SJSA1 (cell line): ENCODE measurements at places on chromosomes 12 and 14.

- no peak for DNase-seq
Observed at GRCh38 chr14:63761351-63762117, 33.7 kb upstream of the SGPP1 start.

DNA sequence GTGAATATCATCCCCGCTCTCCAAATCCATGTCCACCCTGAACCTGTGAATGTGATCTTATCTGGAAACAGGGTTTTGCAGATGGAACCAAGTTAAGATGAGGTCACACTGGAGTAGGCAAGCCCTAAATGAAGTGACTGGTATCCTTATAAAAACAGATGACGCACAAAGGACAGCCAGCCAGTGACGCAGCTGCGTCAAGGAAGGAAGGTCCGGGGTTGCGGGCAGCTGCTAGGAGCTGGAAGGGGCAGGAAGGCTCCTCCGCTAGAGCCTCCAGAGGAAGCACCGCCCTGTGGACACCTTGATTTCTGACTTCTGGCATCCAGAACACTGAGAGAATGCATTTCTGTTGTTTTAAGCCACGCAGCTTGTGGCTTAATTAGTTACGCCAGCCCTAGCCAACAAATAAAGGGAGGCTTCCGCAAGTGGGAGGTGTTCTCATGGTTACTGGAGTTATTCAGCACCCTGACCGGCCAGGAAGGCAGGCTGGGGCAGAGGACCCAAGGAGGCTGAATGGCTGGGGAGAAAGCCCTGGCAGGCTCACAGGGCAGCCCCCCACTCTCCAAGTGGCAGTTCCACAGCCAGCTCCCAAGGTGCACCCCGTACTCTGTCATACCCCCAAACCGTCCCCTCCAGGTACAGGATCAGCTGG is 127.6 kb upstream of the NCOR2 start:
- no peak for DNase-seq

DNA sequence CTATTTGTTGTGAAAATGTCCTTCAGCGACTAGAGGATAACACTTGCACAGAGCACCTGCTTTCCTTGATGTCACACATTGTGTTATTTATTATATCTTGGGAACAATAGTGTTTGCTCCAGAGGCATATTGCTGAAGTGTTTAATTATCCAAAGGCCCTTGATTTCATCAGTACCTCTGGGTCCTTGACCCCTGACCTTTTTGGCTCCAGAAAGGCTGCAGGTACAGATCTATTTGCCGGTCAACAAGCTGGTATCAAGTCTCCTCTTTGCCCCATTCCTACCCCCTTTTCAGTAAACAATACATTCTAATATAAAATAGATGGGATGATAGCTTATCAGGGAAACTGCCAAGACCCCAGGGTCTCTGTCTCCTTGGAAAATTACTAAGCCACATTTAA is 206.8 kb downstream of the DACT1 start:
- DNase-seq: no peak

- DNase-seq: peak; percentile 28
Observed at GRCh38 chr12:47819138-47819895, 386 bp downstream of the HDAC7 start.

GRCh38 chr12:11886339-11886738 is 184.4 kb upstream of the BCL2L14 start:
- no peak for DNase-seq

- DNase-seq: no peak
Observed at GRCh38 chr14:87076922-87077321, 916.1 kb downstream of the GALC start.

- DNase-seq: no peak
Observed at GRCh38 chr12:108594-108993, 42.0 kb downstream of the IQSEC3 start.

GRCh38 chr12:104490850-104491249 is 34.1 kb downstream of the CHST11 start:
- no peak for DNase-seq

DNA sequence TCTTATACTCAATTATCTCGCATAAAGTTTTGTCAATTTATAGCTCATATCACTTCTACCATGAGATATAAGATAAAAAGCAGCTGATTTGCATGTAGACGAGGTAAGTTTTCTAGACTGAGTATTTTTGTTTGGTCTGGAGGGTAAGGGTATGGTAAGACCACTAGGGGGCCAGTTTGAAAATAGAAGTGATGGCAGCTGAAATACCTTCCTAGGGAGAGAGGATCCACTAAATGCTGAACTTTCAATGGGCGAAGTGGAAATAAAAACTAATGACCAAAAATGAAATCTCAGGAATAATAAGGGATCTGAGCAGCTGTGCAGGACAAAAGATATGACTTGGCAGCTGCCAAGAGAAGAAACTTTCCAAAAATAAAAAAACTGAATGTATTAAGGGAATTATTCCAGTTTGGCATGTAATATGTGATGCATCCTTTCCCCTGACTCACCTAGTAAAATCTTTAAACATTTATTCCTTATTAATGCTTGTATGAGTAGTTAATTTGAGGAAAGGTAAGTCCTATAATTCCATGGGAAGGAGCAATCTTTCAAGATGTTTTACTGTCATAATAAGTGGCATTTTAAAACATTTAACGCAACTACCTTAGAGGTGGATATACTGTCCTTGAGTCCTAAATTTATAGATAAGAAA is 754.5 kb downstream of the C12orf50 start:
- DNase-seq: no peak

DNA sequence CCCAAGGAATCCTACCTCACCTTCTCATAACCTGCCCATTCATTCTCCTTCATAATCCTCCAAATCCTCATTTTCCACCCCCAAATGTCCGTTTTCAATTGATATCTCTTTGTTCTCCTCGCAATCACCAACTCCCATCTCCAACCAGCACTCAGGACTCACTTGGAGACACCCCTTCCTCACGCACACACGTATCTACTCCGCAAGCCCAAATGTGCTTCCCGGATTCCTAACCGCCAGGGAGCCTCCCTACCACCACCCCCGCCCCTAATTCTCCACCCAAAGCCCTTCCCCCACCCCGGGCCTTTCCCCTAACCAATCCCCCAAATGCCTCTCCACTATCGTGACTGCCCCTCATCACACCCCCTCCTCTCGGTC is 304 bp downstream of the KCTD10 start:
- no peak for DNase-seq

GRCh38 chr14:103088921-103089320 is 4.9 kb downstream of the LBHD2 start:
- no peak for DNase-seq

GRCh38 chr12:122880668-122881067 is 15.3 kb downstream of the VPS37B start:
- DNase-seq: no peak

DNA sequence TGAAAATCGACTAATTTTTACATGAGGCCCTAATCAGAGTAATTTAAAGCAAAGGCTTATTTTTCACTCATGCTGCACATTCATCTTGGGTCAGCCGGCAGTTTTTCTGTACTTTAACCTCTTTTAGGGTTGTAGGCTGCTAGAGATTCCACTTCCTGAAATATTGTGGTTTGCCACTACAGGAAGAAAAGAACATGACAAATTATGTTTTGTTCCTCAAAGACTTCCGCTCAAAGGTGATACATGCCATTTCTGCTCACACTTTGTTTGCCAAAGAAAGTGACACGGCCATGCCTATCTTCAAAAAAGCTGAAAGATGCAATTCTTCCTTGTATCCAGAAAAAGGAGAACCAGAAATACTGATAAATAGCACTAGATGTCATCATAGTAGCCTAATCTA is 183.4 kb upstream of the PPFIA2 start:
- no peak for DNase-seq

GRCh38 chr12:70288817-70289216 is 45.6 kb downstream of the CNOT2 start:
- DNase-seq: no peak

DNA sequence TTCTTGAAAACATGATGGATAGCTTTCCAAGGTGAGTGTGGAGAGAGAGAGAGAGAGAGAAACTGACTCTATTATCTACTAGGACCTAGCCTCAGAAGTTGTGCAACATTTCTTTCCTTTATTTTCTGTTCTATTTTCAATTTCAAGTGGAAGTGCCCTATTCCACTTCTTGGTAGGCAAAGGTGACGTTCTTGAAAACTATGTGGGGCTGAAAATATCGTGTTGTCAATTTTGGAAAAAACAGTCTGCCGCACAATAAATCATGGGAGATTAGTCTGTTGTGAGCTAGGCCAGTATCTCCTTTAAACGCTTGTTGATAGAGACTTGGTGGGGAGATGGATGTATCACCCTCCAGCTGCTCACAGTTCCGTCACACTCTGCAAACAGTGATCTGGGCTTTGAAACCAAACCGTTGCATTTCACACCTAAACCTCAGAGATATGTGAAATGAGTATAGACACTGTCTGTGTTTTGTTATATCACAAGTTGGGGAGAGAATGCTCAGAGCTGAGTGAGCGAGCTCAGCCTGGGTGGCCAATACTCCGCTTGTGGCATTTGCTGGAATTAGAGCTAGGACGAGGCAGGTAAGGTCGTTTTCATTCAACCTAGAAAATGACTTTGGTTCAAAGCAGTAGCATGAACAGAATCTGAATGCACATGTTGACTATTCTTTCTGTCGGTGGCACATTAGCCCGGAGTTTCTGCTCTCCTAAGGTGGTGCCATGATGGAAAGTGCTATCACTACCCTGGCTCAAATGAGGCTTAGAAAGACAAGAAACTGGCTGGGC is 75.1 kb upstream of the ST8SIA1 start:
- no peak for DNase-seq

GRCh38 chr12:53096089-53096741 is 1.3 kb upstream of the IGFBP6 start:
- no peak for DNase-seq

DNA sequence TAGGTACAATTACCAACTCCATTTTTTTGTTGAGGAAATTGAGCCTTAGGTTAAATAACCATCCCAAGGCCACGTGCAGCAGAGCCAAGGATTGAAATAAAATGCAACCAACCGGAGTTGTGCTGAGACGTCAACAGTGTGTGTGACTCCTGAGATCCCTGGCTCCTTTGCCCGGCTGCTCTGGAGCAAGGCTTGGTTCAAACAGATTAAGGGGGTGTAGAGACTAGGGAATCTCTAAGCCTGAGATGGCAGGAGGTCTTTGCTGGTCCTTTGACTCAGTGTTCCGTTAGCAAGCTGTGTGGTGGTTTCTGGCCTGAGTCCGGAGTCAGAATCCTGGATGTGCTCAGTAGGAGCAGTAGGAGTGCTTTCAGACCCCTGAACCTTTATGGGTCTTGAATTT is 1.4 kb upstream of the SLC8A3 start:
- DNase-seq: no peak

GRCh38 chr12:119326341-119326740 is 8.2 kb upstream of the CCDC60 start:
- DNase-seq: no peak

DNA sequence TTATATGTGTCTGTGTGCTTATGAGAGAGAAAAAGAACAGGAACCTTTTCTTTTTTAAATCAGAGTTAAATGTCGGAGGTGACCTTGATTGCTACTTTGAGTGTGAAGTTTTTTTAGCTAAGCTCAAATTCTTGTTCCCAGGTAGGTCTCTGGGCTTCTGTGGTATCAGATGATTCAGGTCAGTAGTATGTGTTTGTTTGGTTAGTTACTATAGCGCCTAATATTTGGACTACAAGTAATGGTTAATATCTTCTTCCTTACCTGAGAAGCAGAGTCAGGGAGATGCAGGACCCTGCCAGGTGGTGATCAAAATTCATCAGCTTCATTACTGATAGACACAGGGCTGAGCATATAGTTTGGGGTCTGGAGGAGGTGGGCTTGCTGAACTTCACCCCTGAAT is 30.8 kb downstream of the ADCK1 start:
- DNase-seq: no peak

DNA sequence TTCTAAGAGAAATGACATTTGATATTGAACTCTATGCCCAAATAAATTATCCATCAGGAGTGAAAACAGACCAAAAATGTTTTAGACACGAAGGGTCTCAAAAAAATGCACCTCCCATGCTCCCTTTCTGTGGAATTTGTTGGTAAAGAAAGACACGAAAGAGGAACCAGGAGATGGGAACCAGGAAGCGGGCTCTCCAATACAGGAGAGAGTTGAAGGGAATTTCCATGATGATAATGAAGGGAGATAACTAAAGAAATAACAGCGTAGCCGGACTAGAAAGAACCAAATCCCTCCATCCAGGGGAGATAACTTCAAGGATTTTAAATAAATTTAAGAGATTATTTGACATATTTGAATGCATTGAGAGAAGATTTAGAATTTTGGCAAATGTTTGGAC is 183.0 kb downstream of the DUSP6 start:
- no peak for DNase-seq

- DNase-seq: no peak
Observed at GRCh38 chr14:61927520-61927919, 165.3 kb downstream of the SNAPC1 start.

- peak; percentile 13 for DNase-seq
Observed at GRCh38 chr12:5511256-5511643, 79.3 kb downstream of the NTF3 start.

DNA sequence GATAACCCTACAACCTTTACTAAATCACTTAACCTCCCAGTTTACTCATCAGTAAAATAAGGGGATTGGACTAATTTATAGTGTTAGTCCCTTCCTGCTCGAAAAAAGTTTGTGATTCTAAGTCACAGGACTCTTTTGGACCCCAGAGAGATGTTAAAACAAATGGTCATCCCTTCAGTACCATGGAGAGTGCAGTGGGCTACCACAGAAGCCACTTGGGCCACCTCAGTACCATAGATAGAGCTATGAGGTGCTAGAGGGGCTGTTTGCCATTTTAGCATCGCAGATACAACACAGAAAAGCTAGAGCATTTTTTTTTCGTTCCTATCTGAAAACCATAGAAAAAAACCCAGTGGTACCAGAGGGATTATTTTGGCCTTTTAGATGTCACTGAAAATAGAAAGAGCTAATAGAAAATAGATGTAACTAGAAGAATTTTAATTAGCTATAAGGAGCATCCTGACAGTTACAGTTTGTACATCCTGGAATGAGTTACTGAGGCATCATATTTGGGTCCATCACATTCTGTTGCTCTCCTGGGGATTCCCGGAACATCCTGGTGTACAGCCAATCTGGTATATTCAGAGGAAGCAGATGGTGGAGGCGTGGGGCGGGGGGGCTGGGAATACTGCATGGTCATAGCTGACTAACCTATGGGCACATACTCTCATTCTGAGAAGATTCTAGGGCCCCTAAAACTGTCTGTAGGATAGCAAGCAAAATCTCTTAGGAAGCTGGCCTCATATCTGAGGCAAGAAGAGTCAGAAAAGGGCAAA is 2.8 kb downstream of the ZNF219 start:
- no peak for DNase-seq

GRCh38 chr14:104773505-104774452 is 20.8 kb downstream of the SIVA1 start:
- DNase-seq: no peak

DNA sequence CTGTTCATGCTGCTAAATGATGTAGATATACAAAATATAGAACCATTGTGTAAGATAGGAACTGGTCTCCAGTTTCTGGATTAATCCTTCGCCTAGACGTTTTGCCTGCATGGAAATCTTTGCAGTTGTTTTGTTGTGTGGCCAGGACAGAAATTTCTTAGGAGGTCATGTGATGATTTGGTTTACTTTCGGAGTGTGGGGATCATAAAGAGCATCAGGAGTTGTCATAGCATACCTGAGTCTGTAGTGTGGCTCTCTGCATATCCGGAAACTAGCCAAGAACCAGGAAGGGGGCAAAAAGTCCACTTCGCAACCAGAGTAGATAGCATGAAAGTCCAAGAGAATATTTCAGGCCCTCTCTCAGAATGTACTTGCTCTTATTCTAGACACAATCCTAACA is 3.1 kb downstream of the SAMD4A start:
- DNase-seq: no peak

GRCh38 chr12:27762757-27763156 is 17.3 kb upstream of the KLHL42 start:
- no peak for DNase-seq

- no peak for DNase-seq
Observed at GRCh38 chr12:125467363-125467762, 402.1 kb downstream of the AACS start.

GRCh38 chr14:105065280-105066228 is at the start of gene GPR132:
Gene GPR132, minus strand, starts transcription at chr14:105065430. Its CDS starts 10,010 bp downstream, at chr14:105055420.
- peak; percentile 38 for DNase-seq
